ENCODE measurements at places on chromosomes 3 and 15. TPM values are rescaled to one million over a fixed set of nuclear protein-coding genes. Genes with fewer than 3 reads are reported as not detected.

Gene PLSCR2
- polyA plus RNA-seq = not detected

Gene EIF4G1
- polyA plus RNA-seq = 183 TPM

Gene RTP1
- polyA plus RNA-seq = not detected

Gene SENP7
- 2.9 TPM for polyA plus RNA-seq

Gene MTHFS
- polyA plus RNA-seq = 38.2 TPM

Gene MKRN3
- polyA plus RNA-seq = 0.68 TPM

Gene LMAN1L
- not detected for polyA plus RNA-seq

Gene LYSMD2
- polyA plus RNA-seq = 6.7 TPM

Gene ARGFX
- polyA plus RNA-seq = not detected

Gene CPLX3
- polyA plus RNA-seq = not detected

Gene CD200R1
- polyA plus RNA-seq = not detected
